Posterior cingulate gyrus (tissue), 11 donors: ENCODE measurements at places on chromosomes 11 and 22.

- DNase-seq: no peak
Measured at GRCh38 chr11:72228844-72229231, 4.3 kb downstream of the INPPL1 start.

GRCh38 chr11:8087185-8087584 lies 6.2 kb downstream of the TUB start:
- no peak for DNase-seq

DNA sequence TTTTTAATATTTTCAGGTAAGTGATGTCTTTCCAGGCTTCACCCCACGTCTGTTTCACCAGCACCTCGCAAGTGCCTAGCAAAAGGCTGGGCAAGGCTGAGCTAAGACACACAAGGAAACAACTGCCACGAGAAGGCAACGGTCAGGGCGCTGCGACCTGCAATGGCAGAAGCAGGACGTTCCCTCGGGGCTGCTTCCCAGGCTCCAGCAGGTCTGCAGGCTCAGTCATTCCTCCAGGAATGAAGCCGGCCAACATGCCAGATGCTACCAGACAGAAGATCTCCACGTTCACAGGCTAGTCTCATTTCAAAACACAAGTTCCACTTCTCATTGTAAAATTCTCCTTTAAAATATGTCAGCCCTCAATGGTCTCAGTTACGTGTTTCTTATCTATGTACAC lies 45.5 kb downstream of the CELSR1 start:
- DNase-seq: no peak

DNA sequence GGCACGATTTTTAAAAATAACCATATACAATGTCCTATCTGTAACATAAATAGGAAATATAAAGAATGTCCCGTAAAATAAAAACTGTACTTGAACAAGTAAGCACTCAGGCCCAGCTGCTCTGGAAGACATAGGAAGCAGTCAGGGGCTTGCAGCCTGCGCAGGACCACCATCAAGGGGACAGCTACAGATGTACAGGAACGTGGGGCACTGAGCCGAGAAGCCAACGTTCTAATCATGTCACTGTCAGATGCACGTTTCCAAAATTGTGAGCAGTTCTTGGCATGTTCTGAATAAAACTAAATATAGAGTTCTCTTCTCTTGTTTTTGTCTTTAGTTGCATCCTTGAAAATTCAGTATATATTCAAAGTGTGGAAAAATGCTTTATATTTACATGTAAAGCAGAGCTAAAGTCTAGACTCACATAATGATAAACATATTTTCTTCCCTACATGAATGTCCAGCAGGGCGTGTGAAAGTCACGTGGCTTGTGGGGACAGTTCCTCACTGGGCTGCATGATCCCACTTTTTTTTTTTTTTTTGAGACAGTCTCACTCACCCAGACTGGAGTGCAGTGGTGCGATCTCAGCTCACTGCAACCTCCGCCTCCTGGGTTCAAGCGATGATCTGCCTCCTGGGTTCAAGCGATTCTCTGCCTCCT lies 28.4 kb upstream of the TSPAN18 start:
- no peak for DNase-seq

DNA sequence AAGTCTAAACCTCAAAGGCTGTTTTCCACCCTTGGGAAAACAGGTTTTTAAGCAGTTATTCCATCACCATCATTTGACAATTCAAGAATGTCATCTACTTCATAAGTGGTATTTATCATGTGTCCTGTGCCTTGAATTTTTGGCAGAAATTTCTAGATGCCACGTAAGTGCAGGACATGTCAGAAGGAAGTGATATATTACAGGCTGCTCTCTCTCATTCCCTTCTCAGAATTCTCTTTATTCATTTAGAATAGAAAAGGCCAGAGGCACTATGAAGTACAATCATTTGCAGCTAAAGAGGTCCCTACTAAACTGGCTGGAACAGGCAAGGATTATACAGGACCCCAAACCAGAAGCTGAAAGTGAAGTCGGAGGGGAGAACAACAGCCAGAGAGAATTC lies 11.9 kb downstream of the RBFOX2 start:
- no peak for DNase-seq

GRCh38 chr11:113894421-113894996 lies 10.1 kb upstream of the HTR3B start:
- no peak for DNase-seq

DNA sequence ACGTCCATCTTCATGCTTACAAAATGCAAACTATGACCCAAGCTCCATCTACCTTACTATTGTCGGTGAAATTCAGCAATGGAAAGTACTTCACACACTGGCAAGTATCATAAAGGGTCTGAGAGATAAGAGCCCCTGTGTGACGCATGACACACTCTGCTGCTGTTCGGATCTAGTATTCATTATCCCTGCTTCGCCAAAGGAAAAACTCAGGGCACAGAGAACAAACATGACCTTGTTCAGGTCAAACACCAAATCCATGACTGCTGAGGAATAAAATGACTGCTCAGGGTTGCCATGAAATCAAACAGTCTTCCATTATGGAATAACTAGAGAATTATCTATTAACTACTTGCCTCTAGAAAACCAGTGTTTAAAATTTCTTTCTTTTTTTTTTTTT lies 73.0 kb downstream of the MICAL3 start:
- DNase-seq: no peak

GRCh38 chr11:134287561-134287960 lies 11.4 kb downstream of the GLB1L3 start:
- no peak for DNase-seq
